Stimulated activated CD4-positive, alpha-beta T cell treated with anti-CD3 and anti-CD28 coated beads, TNF-alpha, amount 100 ng/mL, for 4 hours (primary cell): ENCODE measurements at places on chromosomes 7 and 10.

DNA sequence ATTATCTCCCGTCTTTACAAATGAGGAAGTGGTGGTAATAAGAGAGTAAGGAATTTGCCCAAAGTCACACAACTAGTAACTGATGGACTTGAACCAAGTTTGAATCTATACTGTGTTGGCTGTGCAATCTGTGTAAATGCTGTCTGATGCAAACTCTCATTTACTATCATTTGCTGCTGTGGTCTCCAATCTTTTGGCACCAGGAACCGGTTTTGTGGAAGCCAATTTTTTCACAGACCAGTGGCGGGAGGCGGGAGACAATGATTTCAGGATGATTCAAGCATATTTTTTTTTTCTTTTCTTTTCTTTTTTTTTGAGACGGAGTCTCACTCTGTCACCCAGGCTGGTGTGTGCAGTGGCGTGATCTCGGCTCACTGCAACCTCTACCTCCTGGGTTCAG, 450.0 kb upstream of the FZD8 start:
- no peak for DNase-seq

DNA sequence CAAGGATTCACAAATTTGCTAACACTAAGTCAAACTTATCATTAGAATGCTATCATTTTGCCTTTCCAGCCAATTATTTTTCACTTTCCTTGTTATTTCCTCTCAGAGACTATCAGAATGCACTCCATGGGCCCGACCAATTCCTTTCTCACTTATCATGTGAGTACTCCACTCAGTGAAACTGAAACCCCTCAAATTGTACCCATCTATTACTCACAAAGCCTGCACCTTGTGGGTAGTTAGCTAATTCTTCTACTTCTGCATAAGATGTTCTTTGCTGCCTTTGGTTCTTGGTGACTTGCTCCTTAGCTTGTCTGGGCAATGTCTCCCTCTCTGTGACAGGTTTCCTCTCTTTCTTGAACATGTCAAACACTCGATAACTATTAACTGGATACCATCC, 35.2 kb upstream of the MBL2 start:
- no peak for DNase-seq

- no peak for DNase-seq
Observed at GRCh38 chr7:32224276-32224675, 154.1 kb upstream of the PDE1C start.

DNA sequence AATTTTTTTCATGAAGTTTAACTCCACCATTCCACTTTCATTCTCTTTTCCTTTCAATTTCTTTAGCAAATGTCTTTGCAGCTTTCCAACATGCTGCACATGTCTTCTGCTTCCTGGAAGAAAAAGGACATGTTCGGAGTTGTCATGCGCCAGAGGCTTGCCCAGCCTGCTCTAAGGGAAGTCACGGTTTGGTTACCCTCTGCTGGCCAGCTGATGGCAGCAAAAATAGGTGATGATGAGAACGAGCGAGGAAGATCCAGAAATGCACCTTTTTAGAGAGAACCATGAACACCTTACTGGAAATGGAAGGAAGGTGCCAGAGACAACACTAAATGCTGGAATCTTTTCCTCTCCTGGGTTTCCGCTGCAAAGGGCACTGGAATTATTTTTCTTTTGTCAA, 4.9 kb upstream of the ZSCAN21 start:
- no peak for DNase-seq

- no peak for DNase-seq
Observed at GRCh38 chr7:90897961-90898469, 301.9 kb downstream of the CDK14 start.

DNA sequence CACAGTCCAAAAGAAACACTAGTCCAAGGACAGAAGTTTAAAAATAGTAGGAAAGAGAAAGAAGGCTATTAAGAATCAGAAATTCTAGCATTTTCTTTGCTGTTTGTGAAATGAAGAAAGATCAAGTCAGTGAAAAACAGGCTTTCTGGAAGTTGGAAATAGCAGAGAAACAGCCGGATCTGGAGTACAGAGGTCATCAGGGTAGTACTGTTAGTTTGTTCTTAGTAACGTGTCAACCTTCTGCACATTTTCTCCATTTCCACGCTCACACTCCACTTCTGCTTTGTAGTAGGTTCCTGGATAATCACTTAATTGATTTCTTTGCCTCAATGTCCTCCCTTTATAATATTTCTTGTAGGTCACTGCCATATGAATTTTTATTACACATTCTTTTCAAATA, 322.6 kb downstream of the PCLO start:
- DNase-seq, result no peak

DNA sequence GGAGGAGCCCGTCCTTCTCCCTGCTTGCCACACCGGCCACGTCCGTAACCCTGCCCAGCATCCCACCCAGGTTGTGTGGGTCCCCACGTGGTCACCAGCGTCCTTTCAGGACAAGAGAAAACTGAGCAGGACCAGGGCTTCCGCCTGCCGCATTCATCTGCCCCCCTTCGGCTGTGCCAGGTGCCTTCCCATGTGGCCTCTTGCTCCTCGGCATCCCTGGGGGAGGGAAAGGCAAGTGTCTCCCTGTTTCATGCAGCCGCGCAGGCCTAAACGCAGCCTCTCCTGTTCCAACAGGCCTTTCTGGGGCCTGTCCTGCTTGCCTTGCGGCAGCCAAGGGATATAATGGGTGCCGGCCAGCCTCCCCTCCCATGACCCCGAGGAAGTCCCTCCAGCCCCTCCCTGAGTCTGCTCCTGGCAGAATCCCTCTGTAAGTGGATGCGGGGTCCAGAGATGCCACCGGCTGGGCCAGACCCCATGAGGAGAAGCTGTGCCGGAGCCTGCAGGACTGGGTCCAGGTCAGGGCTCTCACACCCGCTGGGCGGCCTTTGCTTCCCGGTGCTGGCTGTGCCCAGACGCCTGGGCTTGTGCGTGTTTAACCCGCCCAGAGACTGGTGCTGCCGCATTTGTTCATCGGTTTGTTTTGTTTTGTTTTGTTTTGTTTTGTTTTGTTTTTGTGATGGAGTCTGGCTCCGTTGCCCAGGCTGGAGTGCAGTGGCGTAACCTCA, 23.1 kb downstream of the SHH start:
- DNase-seq, result no peak

DNA sequence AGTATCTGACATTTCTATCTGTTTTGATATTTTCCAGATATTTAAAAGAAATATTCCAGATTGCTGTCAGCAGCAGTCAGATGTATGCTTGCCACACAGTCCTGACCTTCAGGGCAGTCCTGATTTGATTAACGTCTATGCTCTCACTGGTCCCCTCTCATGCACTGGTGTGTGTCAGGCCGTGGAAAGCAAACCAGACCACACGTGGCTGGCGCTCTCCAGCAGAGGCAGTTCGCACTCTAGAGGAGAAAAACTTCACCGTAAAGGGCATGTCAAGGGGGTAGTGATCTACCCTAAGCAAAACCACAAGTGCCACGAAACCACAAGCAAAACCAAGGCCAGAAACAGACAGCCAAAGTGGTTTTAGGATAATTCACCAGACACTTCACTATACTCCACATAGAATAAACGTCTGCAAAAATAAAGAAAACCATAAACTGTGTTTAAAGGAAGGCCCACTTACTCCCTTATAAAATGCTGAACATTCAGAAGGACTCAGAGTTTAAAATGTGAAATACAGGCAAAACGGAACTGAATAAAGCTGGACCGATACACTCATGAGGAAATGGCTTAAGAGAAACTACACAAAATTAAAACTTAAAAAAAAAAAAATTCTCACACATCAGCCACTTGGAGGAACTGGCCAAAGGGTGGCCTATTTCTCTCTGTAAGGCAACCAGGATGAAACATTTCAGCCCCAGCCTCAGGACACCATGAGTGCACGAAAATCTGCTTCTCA, 26.4 kb downstream of the PARP12 start:
- no peak for DNase-seq

GRCh38 chr10:5525561-5526341, 990 bp downstream of the CALML3 start:
- no peak for DNase-seq

DNA sequence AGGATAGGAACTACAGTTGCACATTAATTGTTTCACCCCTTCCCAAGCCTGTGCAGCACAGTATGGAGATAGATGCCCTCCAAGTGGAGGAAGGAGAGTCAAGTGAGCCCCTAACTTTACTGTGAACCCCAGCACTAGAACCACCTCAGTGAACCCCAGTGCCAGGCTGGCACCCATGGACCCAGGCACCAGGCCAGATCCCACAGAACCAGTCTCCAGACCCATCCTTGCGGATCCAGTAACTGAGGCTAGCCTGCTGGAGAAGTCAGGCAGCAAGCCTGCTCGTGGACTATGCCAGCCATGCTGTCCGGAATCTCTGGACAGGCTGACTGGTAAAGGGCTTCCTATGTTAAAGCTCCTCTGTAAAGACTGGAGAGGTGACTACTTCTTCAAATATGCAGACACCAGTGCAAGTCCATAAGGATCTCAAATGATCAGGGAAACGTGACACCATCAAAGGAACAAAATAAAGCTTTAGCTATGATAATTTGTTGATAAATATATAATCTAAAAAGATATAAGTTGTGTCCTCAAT, 27.7 kb downstream of the SHOC2 start:
- DNase-seq, result no peak

DNA sequence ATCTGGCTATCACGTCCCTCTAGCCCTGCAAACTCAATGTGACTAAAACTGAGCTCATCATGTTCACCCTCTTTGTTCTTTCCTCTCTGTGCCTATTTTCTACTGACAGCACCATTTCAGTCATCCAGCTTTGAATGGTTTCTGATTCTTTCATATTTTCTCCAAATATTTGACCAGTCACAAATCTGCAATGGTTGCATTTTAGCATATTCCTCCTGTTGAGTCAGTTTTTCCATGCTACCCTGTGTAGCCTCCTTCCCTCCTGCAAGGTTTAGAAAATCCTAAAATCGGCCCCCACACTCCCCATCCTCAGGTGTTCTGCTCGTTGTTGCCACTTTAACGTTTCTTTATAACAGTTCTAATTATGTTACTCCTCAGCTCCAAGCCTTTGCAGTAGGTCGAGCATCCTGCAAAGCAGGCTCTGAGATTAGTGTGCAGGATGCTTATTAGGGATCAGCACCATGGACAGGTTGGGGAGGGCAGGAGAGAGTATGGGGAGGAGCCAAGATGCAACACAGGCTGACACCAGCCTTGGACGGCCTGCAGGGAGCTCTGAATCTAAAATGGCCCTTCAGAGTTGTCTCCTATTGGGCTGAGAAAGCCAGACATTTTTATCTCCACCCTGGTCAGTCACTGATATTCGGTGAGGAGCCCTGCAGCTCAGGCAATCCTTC, 531.0 kb upstream of the COBL start:
- no peak for DNase-seq

GRCh38 chr7:151387161-151388006, 22.5 kb downstream of the WDR86 start:
- no peak for DNase-seq

DNA sequence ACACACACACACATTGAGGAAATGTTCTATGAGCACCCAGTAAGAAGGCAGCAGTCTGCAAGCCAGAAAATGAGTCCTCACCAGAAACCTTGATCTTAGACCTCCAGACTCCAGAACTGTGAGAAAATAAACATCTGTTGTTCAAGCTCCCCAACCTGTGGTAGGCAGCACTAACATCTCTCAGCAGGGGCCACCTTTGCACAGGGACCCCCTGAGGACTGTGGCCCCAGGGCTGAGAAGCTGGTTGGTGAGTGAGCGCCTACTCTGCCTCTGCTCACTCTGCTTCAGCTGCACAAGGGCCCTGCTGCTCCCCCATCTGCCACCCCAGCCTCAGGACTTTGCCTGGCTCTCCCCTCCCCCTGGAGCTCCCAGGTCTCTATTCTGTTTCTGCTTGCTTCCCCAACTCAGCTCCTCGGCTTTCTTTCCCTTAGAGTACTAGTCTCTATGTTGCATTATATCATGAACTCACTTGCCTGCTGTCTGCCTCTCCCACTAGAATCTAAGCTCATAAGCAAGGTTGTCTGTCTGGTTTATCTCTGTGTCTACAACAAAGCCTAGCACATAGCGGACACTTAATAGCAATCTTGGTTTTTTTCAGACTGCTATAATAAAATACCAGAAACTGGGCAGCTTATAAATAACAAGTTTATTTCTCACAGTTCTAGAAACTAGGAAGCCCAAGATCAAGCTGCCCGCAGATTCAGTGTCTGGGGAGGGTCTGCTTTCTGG, 40.4 kb upstream of the PRLHR start:
- no peak for DNase-seq

GRCh38 chr7:108484137-108484536, 27.9 kb upstream of the NRCAM start:
- DNase-seq, result no peak
